ENCODE measurements at places on chromosomes 7 and 10.

DNA sequence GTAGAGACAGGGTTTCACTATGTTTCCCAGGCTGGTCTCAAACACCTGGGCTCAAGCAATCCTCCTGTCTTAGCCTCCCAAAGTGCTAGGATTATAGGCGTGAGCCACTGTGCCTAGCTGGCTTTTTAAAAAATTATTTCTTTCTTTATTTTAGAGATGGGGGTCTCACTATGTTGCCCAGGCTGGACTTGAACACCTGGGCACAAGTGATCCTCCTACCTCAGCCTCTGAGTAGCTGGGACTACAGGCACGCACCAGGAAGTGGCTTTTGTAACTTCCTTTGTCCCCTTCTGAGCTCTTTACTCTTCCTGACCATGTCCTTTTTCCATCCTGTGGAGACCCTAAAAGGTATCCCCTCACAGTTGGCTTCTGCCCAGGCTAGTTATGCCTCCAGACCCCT is 2.1 kb upstream of the MYOZ1 start:
- DNase-seq, result no peak

GRCh38 chr10:133180192-133180964 is 20.4 kb downstream of the KNDC1 start:
- DNase-seq, result no peak

- no peak for DNase-seq
Measured at GRCh38 chr7:127322832-127323493, 69.5 kb downstream of the ZNF800 start.

DNA sequence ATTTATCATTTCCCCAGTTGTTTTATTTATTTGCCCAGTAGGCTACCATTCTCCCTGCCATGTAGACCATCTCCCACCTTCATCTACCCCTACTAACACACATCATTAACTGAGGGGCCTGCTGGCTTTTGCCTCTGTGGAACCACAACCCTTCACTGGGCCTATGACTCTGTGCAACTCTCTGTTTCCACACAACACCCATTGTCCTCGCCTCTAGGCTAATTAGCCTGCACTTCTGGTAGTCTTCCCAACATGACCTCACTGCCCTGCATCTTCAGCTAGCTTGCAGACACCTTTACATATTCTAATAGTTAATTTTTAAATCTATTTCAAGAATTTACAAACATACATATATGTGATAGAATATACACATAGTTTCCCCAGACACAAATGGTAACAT is 7.5 kb downstream of the ANKIB1 start:
- DNase-seq, result no peak

GRCh38 chr10:102462512-102463054 is 11.2 kb upstream of the C10orf95 start:
- DNase-seq, result no peak

GRCh38 chr10:86087716-86088115 is 278.9 kb downstream of the GRID1 start:
- DNase-seq, result no peak

- DNase-seq, result no peak
Measured at GRCh38 chr7:143027032-143027431, at the start of gene OR9A2. TSS of gene OR9A2 (minus strand) at chr7:143027132. CDS start at chr7:143027132, 0 bp downstream.

DNA sequence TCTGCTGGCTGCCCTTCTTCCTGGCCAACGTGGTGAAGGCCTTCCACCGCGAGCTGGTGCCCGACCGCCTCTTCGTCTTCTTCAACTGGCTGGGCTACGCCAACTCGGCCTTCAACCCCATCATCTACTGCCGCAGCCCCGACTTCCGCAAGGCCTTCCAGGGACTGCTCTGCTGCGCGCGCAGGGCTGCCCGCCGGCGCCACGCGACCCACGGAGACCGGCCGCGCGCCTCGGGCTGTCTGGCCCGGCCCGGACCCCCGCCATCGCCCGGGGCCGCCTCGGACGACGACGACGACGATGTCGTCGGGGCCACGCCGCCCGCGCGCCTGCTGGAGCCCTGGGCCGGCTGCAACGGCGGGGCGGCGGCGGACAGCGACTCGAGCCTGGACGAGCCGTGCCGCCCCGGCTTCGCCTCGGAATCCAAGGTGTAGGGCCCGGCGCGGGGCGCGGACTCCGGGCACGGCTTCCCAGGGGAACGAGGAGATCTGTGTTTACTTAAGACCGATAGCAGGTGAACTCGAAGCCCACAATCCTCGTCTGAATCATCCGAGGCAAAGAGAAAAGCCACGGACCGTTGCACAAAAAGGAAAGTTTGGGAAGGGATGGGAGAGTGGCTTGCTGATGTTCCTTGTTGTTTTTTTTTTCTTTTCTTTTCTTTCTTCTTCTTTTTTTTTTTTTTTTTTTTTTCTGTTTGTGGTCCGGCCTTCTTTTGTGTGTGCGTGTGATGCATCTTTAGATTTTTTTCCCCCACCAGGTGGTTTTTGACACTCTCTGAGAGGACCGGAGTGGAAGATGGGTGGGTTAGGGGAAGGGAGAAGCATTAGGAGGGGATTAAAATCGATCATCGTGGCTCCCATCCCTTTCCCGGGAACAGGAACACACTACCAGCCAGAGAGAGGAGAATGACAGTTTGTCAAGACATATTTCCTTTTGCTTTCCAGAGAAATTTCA is 1.7 kb downstream of the ADRB1 start:
- DNase-seq, result no peak

DNA sequence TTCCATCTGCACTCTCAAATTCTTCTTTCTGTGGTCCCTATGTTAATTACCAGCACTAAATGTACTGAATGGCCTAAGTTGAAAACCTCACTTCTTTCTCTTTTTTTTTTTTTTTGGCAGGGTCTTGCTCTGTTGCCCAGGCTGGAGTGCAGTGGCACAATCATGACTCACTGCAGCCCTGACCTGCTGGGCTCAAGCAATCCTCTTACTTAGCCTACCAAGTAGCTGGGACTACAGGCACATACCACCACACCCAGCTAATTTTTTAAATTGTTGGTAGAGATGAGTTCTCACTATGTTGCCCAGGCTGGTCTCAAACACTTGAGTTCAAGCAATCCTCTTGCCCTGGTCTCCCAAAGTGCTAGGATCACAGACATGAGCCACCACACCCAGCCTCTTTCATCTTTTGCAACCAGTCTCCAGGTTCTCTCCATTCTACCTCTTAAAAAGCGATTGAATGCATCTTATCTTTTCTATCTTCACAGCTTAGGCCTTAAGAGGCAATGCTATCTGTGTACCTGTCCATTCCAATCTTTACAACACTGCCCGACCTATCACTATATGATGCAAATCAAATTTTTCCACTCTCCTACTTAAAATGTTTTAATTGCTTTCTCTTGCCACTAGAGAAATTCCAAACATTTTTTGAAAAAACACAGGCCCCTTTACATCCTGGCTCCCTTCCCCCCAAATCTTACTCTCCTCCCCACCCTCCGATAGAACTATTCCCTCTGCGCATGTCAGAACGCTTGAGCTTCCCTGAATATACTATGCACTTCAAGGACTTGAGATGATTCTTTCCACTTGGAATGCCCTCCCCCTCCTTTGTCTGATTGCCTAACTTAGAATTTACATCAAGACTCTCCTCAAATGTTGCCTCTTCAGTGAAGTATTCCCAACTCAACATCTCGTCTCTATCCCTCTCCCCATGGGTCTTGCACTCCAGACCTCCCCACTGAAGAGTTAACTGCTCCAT is 6.0 kb downstream of the ICA1 start:
- no peak for DNase-seq

GRCh38 chr7:3194501-3195141 is 106.4 kb upstream of the SDK1 start:
- no peak for DNase-seq

DNA sequence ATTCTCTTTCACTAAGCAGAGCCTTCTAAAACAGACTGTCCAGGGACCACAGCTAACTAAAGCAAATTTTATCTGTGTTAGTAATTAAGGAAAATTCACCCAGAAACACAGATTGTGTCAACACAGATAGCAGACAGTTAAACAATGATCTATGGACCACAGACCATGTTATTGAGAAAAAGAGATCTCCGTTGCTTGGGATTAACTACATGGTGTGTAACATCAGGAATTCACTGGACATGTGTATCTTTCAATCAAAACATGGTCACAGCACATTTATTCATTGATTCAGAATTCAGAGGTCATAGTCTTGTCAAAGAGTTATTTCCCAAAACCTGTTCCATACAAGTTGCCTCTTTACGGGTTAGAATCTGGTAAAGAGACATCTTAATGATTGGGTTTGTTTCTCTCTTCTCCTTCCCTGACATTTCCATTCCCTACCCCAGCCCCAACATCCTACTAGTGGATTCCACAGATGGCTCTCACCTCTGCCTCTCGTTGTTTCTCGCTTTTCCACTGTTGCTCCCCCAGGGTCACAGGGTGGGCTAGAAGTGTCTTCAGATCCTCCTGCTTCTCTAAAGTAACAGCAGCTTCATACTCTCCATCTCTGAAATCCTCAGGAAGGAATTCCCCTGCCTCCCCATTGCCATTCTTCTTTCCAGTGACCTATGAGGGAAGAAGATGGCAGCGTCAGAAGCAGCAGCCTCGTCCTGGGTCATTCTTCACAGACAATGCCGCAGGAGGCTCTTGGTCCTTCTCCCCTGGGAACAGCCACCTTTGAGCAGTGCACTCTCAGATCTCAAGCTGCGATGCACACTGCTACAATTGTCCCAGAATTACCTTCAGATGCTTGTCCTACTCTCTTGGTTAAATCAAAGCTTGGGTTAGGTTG is 958 bp downstream of the ANKRD1 start:
- no peak for DNase-seq

GRCh38 chr10:62072901-62073300 is 171.4 kb downstream of the ARID5B start:
- DNase-seq, result no peak

DNA sequence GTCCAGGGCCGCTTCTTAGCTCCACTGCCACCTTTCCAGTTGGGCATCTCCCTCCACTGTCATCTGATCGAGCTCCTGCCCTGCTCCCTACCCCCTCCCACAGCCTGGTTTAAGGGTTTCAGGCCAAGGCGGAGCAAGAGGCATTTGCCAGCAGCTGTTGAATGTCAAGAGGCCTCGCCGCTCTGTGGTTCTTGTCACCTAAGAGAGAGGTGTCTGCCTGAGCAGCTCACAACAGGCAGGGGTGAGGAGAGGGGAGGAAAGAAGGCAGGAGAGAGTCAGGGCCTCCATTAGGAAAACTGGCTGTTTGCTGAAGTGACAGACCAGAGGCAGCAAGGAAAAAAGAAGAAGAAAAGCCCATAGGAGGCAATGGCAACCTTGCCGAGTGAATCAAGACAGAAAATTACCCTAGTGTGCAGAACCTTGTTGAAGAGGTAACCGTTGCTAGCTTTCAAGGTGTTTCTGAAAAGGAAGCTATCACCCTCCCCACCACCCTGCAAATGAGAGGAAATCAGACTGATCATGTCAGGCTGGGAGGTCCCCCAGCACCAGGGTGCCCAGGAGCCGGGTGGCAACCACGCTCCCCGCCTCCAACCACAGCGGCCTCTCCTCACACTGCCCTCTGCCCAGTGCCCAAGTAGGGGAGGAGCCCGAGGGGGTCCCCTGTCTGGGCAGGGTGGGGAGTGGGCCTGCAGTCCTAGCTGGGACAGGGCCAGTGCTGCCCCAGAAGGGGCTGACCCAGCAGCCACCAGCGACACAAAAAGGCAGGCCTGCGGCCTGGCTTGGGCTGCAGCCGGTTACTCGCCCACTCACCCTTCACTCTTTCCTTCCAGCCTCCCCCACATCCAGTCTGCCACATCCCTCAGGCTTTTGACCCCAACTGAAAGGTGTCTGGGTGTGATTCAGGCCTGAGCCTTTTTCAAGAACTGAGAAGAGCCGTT is 7.1 kb downstream of the GATA3 start:
- no peak for DNase-seq

DNA sequence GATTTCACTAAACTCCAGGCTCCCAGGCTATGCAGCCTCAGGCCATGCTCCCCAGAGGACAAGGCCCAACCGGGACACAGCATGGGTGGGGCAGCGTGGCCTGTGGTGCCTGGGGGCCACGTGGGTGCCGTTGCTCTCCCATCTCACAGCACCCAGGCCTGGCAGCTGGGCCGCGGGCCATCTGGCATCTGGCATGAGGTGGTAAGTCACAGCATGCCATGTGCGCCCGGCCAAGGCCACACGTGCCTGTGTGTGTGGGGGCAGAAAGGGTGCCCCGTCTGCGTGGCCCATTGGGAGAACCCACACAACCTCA is 204.1 kb downstream of the EBF3 start:
- DNase-seq, result no peak

DNA sequence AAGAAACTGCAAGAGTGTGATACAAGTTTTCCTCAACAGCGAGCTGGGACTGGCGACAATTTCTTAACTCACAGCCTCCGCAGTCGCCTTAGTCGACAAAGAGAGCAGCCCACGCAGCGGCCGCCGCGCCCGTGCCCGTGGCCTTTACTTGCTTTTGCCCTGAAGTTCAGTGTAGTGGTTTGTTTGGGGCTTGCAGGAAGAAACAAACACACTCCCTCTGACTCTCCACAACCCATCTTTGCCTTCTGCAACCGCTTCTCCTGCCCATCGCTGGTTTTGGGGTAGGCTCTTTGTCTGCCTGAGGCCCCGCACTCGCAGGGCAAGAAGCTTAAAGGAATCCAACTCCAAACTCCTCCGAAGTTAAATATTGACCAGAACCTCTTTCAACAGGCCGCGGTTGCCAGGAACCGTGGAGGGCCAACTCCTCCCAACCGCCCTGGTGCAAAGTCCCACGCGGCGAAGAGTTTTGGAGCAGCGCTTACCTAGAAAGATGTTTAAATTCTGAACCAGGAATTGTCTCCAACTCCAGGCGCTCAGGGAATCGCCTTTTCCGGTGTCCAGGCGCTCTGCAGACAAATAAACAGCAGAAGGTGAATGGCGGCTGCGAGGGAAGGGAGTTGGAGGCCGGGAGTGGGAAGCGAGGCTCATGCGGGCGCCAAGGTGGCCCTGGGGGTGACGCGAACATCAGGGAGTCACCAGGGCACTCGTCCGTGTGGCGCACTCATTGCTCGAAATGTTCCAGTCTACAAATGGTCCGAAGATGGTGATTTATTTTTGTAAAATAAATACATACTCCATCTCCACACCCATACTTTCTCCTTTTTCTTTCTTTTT is 8.3 kb downstream of the HOXA4 start:
- DNase-seq, result no peak

- DNase-seq, result no peak
Measured at GRCh38 chr7:114088470-114088940, 169.7 kb upstream of the PPP1R3A start.

DNA sequence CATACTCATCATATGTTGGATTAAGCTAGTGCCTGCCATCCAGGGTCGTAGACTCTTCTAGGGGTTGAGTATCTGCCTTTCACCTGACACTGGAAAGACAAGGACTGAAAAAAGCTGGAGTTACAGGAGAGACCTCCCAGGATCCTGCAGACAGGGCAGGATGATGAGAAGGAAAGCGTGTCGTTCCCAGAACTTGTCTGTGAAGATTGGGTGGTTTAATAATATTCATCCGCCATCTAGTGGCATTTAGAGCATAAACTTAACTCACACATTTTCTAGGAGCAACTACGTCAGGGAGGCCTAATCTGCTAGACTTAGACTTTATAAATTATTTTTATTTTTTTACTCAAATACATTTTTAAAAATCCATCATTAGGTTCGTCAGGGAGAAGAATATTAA is 59.6 kb downstream of the ADRB1 start:
- no peak for DNase-seq

DNA sequence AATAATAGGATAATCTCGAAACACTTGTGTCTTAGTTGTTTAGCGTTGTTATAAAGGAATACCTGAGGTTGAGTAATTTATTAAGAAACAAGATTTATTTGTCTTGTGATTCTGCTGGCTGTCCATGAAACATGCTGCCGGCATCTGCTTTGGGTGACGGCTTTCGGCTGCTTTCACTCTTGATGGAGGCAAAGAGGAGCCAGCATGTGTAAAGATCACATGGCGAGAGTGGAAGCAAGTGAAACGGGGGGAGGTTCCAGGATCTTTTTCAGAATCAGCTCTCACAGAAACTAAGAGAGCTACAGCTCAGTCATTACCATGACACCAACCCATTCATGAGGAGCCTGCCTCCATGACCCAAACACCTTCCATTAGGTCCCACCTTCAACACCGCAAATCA is 402.8 kb downstream of the CDC14C start:
- no peak for DNase-seq

Measured in activated naive CD4-positive, alpha-beta T cell treated with anti-CD3 and anti-CD28 coated beads, Interleukin-2, amount 50 U/mL, for 16 hours (primary cell).